Activated CD4-positive, alpha-beta T cell treated with anti-CD3 and anti-CD28 coated beads, Interleukin-2, amount 50 U/mL, for 4 hours (primary cell): ENCODE measurements at places on chromosomes 5 and 9.

DNA sequence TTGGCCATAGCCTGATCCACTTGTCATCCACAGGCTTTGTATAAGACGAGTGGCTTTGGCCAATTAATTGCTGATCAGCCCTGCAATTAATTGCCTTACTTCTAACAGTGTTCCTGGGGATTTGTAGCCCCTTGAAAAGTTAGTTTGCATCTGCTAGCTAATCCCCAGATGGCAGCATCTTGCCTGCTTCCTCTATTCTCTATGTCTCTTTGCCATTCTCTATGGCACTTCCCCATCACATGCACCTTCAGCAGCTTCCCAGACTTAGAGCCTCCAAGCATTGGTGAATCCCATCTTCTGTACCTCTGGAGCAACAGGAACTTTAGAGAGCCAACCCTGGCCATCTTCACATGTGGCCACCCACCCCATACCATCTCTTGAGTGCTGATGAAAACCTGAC lies 197.0 kb upstream of the DMAC1 start:
- no peak for DNase-seq

GRCh38 chr5:33283243-33283642 lies 157.5 kb upstream of the TARS1 start:
- DNase-seq, result no peak

DNA sequence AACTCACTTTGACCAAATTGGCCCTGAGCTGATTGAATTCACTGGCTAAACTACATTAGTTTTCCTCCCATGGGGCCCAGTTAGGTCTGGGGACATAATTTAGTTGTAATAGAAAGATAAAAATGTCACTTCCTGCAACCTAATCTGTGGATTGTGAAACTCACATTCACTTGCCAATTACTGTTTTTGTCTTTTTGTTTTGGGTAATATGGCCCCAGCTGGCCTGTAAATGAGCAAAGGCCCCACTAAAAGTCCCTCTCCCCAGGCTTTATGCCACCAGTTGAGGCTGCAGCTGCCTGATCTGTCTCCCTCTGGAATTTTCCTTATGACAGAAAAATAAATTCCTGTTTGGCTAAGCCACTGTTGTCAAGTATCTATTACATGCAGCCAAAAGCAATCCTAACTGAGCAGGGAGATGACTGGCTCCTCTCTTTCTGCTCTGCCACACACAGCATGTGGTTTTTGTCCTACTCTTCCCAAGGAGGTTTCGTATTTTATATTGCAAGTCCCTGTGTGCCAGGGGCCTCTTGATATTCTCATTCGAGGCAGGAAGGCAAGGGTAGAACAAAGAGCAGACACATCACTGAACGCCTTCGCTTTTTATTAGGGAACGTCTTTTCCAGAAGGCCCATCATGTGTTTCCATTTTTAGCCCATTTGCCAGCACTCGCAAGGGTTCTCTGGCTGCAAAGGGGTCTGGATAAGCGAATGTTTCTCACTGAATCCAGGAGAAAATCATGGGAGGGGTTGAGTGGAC lies 24.1 kb upstream of the SLC25A48 start:
- DNase-seq, result no peak

- DNase-seq, result no peak
These were observed 166.8 kb upstream of the MAP3K1 start for GRCh38 chr5:56648460-56649034.

DNA sequence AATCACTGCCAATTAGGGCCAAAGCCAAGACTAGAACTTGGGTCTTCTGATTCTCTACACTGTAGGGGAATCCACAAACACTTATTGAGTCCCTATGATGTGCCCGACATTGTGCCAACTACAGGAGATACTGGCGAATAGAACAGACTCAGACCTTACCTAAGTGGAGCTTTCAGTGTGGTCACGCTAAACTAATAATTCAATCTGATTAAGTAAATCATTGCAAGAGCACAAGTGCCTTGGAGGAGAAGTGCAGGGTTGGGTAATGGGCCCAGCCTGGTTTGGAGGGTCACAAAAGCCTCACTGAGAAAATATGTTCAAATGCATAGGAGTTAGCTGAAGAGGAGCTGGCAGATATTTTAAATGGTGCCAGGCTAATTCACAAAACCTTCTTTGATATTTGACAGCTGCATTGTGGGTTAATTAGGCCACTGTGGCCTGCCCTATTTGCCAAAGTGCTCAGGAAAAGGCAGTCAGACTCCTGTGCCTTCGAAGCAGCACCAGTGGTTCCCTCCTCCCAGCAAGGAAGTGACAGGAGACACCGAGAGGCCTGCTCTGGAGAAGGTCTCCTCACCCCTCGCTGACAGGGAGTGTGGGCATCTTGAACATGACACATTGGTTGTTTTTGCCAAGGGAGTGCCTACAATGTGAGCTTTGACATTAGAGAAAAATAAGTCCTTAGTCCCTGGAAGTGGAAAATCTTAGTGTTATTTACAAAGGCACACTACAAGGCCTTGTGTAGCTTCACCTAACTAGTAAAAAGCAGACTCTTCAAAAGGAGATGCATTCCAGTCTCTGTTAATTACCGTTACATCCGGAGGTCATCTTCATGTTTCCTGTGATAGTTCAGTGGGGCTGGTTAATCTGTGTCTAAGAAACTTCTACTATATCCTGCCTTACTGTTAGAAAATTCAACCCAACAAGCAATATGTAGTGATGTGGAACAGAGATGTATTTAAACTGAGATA lies 24.1 kb upstream of the TRAF1 start:
- DNase-seq, result no peak
